ENCODE measurements at places on chromosomes 3 and 15.

DNA sequence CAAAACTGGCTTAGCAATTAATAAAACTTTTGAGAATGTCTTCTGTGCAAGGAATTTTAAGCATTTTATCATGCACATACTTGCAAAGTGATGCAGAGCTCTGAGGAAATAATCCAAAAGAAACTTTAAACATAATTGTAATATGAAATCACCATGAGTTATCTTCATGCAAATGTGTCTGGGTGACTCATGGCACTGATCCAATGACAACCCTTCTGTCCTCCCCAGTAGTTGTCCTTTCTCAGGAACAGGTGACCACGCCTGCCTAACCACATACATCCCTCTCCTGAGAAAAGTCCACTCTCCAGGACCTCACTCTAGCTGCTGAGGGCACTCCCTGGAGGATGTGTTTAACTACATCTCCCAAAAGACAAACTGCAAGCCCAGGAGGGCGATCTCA is 530.6 kb upstream of the IL12A start:
- no peak for DNase-seq

- no peak for DNase-seq
These were observed 14.5 kb upstream of the CAPN3 start for GRCh38 chr15:42344763-42345162.

GRCh38 chr3:72230774-72231379 is 445.9 kb upstream of the PROK2 start:
- DNase-seq: no peak

GRCh38 chr3:73419179-73419803 is 205.4 kb downstream of the PDZRN3 start:
- DNase-seq: no peak

- DNase-seq: no peak
These were observed 43.3 kb downstream of the ZNF609 start for GRCh38 chr15:64503640-64504039.

DNA sequence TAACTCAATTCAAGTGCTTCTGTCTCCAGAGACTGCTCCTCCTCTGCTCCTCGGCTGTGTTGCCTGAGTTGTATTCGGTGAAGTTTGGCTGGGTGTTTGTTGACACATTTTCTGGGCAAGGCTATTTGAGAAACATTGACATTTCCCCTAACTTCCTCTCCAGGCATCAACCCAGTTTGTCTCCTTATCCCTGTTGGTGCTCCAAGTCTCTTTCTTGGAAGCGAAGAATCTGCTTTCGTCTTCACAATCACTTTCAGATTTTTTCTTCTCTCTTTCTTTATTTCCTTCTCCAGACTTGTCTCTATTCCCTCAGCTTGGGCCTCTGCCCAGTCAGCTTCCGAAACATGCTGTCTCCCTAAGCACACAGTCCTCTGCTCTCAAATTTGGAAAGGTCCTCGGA is 84.7 kb downstream of the ETV5 start:
- no peak for DNase-seq

GRCh38 chr3:49869525-49870126 is at the start of gene CAMKV:
Gene CAMKV, minus strand, starts transcription at chr3:49869906. Its CDS starts 7,518 bp downstream, at chr3:49862388.
- no peak for DNase-seq

DNA sequence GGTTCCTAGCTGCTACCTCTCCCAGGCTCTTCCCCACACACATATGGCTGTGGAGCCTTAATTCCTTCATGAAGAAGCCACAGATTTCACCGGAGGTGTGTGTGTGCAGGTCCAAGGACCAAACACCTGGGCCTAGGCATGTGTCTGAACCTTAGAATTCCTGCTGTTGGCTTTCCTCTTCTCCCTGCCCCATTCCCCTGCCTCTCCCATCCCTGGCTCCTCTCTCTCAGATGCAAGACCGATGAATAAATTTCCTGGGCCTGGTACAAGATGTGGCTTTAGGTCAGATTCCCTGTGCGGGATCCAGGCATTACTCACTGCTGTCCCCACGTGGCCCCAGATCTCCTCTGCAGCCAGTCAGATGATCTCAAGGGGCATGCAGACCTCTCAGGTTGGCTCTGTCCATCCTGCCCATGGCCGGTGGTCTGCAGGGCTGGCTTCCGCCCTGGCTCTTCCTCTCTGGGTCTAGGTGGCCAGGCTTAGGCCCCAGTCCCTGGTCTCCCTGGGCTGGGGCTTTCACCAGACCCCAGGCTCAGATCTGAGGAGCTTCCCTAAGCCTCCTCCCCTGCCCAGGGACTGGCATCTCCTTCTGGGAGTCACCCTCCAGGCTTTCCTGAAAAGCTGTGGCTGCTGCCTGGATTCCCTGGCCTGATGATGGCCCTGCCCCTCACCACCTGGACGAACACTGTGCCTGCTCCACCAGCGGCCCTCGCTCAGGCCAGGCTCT is 20.5 kb downstream of the CCR9 start:
- DNase-seq: no peak

- DNase-seq: no peak
These were observed 66.2 kb upstream of the SLC6A1 start for GRCh38 chr3:10926256-10926810.

DNA sequence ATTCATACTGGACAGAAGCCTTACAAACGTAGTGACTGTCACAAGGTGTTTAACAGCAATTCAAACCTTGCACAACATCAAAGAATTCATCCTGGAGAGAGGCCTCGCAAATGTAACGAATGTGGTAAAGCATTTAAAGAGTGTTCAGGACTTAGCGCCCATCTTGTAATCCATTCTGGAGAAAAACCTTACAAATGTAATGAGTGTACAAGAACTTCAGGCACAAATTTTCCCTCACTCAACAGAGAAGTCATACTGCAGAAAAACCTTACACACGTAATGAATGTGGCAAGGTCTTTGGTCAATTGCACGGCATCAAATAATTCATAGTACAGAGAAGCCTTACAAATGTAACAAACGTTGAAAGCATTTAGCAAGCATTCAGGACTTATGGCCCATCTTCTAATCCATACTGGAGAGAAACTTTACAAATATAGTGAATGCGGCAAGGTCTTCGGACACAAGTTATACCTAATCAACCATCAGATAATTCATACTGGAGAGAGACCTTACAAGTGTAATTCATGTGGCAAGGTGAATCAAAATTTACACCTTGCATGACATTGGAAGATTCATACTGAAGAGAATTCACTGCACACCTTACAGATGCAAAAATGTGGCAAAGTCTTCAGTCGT is 27.5 kb downstream of the SPCS1 start:
- no peak for DNase-seq

DNA sequence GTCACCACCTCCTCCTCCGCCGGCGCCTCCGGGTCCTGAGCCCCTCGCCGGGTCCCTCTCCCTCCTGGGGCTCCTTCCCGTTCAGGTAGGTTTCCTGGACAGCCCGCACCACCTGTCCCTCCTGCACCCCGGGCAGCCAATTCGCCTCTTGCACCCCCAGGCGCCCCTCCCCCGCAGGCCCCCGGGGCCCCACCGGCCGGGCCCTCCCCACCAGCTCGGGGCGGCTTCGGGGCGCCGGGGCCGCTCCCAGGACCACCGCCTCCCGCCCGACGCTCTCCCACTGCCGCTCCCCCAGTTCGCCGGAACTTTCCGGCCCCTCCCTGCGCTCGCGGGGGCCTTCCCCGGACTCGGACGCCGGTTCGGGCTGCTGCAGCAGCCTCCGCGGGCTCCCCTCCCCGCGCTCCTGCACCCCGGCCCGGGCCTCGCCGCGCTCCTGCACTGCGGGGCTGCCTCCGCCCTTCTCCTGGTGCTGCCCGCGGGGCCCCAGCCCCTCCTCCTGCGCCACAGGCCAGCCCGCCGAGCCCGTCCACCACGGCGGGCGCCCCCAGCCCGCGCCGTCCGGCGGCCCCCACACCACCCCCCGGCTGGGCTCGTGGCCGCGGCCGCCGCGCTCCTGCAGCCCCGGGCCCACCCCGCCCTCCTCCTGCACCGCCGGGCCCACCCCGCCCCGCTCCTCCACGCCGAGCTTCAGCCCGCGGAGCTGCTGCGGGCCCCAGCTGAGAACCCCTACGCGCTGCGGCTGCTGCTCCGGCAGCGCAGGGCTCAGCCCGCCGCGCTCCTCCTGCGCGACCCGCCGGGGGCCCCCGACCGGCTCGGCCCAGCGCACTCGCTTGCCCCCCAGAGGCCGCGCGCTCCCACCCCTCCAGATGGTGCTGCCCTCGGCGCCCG is 587 bp upstream of the TNK2 start:
- no peak for DNase-seq

GRCh38 chr15:45387380-45388007 is 9.2 kb upstream of the GATM start:
- DNase-seq: no peak

GRCh38 chr3:64327100-64327804 is 102.0 kb upstream of the PRICKLE2 start:
- no peak for DNase-seq

GRCh38 chr15:94253742-94254141 is 22.4 kb downstream of the MCTP2 start:
- DNase-seq: no peak
